Stimulated activated CD8-positive, alpha-beta memory T cell treated with anti-CD3 and anti-CD28 coated beads, Interleukin-2, amount 100 ng/mL, for 1 hour (primary cell): ENCODE measurements at places on chromosomes 4 and X.

GRCh38 chr4:99324979-99325378 lies 3.8 kb upstream of the ADH1B start:
- no peak for DNase-seq

- no peak for DNase-seq
Measured at GRCh38 chrX:119343856-119344255, 55.3 kb upstream of the SLC25A43 start.

DNA sequence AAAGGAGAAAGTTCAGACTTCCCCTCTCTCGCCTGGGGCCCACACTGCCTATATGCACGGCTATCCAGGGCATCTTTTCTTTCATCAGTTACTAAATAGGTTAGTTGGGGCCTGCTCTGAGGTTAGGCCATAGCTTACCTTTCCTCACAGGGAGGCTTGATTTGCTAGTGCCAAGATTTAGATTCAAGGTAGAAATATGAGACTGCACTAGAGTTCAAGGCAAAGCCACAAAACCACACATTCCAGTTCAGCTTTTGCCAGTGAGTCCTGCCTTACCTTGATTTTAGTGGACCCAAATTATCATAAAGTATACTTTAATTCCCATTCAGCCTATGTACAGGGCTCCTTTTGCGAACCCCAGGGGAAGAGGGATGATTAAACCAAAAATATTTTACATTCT lies 762.8 kb downstream of the PDHA2 start:
- no peak for DNase-seq

DNA sequence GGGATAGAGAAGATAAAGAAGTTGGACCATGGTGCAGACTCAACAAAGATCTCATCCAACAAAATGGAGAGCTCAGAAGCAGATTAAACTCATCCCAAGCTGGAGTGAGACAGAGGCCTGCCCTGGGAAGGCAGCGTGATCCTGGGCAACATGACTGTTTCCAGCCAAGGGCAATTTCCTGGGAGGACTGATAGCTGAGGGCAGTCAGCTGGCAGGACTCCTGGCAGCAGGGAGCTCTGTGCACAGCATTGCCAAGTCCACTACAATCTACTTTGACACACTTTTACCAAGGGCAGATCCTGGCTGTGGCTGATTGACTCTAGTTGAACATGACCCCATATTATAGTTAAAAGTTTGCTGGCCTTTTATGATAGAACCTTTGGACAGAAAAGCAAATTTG lies 357.3 kb upstream of the RASGEF1B start:
- DNase-seq, result no peak

- DNase-seq, result no peak
Measured at GRCh38 chr4:176799653-176800052, 6.9 kb upstream of the VEGFC start.

DNA sequence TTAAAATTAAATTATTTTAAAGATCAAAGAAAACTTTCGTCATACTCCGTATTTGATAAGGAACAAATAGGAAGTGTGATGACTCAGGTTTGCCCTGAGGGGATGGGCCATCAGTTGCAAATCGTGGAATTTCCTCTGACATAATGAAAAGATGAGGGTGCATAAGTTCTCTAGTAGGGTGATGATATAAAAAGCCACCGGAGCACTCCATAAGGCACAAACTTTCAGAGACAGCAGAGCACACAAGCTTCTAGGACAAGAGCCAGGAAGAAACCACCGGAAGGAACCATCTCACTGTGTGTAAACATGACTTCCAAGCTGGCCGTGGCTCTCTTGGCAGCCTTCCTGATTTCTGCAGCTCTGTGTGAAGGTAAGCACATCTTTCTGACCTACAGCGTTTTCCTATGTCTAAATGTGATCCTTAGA lies at the start of gene CXCL8:
Gene CXCL8, plus strand, starts transcription at position 217 of the 426 bp plus-strand sequence. Its CDS starts 90 bp downstream, at position 307.
- no peak for DNase-seq

DNA sequence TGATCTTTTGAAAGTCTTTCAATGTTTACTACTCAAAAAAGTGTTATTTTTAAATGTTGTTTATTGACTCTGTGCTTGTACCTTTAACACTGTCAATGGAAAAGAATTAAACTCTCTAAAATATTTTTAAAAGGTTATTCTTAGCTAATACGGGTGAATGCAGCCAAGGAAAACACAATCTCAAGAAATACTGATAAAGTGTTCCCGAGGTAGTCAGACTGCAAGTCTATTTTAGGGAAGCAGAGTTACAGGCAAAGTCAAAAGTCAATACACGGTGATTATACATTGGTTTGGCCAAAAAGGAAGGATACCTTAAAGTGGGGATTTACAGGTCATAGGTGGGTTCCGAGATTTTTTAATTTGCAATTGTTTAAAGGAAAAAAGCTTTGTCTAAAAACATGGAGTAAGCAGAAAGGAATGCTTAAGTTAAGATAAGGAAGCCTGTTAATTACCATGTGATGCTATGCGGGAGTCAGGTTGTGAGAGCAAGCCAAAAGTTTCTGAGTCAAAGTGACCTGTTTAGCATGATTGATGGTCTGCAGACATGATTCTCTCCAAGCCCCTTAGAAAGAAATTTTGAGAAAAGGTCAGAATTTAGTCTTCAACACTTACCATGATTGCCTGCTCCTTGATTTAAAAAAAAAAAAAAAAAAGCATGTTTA lies 288.4 kb downstream of the KLHL4 start:
- DNase-seq, result no peak

DNA sequence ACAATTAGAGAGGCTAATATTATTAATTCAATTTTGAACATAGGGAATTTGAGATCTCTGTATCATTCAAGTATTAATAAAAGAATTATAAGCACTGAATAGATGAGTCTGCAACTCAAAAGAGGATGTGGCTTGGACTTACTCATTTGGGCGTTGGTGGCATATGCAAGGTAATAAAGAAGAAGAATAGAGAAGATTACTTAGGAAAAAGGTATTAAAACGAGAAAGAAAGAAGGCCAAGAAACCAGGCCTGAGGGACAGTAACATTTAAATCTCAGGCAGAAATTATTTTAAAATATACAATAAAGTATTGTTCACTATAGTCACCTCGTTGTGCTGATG lies 383.0 kb upstream of the INTU start:
- no peak for DNase-seq

GRCh38 chrX:20740443-20740842 lies 473.7 kb upstream of the RPS6KA3 start:
- no peak for DNase-seq

DNA sequence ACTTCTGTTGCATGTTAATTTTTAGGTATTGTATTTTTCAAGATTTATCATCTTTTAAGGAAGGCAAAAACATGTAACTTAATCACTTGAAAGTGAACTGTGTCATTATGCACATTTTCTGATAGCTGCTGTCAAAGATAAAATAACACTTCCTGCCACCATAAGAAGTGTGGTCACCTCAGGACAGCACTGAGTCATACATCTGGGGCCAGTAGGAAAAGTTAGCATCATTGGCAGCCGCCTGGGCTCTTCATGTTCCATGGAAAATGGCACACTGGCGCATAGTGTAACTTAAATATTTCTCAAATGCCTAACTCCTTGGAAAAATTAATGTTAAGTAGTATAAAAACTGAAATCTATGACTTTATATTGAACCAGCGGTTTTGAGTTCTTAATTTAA lies 24.2 kb downstream of the CNKSR2 start:
- no peak for DNase-seq

GRCh38 chrX:26909728-26910127 lies 553.4 kb downstream of the PPP4R3C start:
- no peak for DNase-seq

GRCh38 chrX:97860226-97860625 lies 976.5 kb downstream of the RPA4 start:
- DNase-seq, result no peak

GRCh38 chr4:57640391-57641100 lies 530.4 kb upstream of the IGFBP7 start:
- no peak for DNase-seq

DNA sequence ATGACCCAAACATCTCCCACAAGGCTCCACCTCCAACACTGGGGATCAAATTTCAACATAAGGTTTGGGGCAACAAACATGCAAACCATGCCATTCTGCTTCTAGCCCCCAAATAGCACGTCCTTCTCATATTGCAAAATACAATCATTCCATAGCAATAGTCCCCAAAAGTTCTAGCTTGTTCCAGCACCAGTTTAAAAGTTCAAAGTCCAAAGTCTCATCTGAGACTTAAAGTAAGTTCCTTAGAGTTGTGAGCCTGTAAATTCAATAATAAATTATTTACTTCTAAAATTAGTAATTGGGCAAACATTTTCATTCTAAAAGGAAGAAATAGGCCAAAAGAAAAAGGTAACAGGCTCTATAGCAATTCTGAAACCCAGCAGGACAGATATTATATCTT lies 8.9 kb upstream of the TASL start:
- DNase-seq, result no peak

DNA sequence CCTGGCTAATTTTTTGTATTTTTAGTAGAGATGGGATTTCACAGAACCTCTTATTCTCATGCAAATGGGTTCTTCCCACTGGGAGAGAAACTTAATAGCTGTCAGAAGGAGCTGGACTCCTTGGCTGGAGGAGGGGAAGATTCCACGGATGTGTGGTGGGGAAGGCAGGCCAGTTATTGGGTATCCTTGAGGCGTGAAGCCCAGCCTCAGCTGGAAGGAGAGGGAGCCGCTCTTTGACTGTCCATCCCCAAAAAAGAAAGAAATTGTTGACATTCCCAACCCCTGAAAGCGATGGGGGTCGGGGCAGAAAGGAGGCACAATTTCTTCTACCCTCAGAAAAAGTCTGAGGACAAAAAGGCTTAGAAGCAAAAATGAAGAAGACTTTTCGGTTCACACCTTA lies 983.1 kb upstream of the PABPC4L start:
- DNase-seq, result no peak

DNA sequence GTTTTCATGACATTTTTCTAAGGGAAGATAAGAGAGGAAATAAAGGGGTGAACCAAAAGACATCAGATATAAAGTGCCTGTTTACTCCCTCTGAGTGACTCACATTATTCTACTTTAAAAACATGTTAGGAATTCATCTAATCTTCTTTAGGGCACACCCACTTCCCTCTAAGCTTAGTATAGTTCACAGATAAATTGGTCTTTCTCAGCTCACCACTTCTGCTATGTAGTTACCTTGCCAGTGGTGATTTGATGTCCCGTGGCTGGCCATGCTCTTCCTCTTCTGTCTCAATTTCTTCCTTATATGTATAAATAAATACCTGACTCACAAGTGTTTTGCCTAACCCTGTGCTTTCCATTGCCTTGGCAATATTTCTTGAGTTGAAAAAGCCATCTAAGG lies 96.8 kb downstream of the PDLIM5 start:
- DNase-seq, result no peak

DNA sequence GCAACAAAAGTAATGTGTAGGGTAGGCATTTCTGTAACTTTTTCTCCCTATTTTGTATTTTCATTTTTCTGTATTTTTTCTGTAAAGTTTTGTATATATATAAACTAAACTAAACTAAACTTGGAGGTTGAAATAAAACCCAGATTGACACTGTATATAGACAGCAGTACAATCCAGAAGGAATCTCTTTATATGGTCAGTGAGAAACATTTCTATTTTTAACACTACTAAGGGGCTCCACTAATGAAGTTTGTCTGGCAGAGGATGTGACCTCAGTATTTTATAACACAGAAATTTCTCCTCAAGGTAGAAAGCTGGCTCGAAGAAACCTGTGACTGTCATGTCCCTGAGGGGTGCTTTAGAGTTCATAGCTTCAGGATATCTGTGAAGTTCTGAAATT lies 959.2 kb downstream of the ADGRL3 start:
- DNase-seq, result no peak

DNA sequence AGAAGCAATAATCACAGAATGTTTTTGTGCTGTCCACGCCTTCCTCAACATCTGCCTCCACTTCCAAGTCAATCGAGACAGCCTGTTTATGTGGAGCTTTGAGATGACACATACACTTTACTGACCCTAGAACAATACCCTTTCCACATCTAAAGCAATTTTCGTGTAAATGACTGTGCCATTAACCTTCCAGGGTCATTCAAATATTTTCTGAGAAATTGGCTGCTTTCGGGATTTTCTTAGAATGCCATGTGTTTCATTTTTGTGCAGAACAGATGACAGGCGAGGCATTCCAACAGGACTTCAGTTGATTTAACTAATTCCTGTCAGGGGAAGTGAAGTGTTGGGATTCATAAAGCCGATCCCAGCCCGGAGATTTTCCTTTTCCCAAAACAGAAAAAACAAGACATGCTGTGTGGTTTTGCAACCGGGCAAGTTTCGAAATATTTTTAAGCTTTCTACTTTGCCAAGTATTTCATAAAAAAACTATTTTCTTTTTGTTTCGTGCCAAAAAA lies 73.9 kb downstream of the SORBS2 start:
- no peak for DNase-seq

- DNase-seq, result no peak
Measured at GRCh38 chr4:1739358-1739757, 18.0 kb downstream of the TACC3 start.

DNA sequence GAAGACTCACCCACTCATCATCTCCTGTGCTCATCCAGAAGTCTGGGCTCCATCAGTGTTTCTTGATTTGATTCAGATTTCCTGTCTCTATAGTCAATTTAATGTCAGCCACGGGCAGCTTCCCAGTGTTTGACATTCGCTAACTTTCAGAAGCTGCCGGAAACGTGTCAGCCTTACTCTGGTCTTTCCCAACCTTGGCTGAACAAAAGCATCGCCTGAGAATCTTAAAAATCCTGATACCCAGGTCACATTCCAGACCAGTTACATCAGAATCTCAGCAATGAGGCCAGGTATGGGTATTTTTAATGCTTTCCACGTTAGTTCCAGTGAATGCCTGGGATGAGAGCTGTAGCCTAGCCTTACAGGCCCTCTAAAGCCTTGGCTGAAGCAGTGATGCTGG lies 233.8 kb downstream of the FRMPD4 start:
- DNase-seq, result no peak

GRCh38 chr4:1382776-1383727 lies 23.2 kb downstream of the NKX1-1 start:
- DNase-seq, result no peak

DNA sequence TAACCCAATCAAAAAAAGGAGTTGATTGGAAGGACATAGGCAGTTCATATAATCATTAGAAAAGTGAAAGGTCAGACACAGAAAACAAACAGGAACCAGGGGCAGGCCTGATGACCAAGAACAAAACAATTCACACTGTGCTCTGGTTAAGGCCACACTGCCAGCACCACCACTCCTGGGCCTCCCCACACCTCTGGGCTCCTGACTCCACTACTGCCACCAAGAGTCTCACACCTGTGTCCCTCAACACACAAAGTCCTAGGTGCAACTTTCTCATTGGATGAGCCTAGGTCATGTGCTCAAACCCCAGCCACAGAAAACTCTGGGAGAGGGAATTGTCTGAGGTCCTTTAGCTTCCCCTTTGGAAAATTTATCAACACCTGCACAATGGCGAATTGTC lies 11.1 kb upstream of the FAM9C start:
- no peak for DNase-seq

DNA sequence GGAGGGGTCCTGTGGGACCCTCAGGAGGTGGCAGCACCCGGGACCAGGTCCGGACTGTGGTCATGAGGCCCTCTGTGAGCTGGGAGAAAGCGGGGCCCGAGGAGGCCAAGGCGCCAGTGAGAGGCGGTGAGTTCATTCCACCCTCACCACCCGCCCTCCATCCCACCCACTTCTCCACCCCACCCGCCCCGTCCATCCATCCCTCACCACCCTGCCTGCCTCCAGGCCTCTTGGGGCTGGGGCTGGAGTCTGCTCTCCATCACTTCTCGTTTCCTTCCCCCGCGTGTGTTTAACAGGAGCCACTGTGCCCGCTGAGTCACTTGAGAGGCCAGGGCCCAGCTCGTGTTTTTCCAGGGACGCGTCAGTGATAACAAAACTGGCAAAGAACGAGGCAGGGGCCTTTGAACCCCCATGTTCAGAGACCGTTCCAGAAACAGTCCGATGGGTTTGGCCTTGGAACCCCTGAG lies 6.2 kb downstream of the SH3TC1 start:
- DNase-seq, result no peak

GRCh38 chr4:47340914-47341313 lies 122.6 kb downstream of the COMMD8 start:
- no peak for DNase-seq
